Muscle of leg (tissue), 16 donors: ENCODE measurements at places on chromosomes 3 and 15. TPM values are rescaled to one million over a fixed set of nuclear protein-coding genes. Genes with fewer than 3 reads are reported as not detected.
A peak's percentile ranks its signal among the peaks of the same experiment; 100 is the strongest.

DNA sequence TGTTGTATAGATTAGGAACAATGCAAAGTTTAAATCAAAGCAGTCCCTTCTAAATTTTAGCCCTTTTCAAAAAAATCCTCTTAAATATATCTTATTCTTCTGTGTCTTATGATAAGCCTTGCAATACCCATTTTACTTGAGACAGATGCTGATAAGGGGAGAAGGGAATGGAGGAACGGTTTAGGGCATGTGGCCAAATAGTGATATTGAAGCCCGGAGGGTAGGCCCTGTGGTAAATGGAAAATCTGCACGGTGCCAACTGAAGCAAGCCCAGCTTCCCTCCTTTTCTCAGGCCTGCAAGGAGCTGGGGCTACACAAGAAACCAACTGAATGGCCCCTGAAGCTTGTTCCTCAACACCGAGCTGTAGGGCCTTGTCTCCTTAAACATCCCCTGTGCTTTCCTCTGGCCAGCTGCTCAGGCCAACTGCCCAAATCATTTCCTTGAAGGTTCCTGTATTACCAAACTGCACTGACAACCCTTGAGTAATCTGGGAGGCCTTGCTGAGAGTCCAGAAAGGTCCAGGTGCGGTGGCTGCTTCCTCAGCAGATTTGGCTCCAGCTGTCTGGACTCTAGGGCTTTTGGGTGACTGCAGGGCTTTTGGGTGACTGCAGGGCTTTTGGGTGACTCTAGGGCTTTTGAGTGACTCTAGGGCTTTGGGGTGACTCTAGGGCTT, 67.2 kb downstream of the NCEH1 start:
- no peak for DNase-seq

The SLC9A9 gene
- 10.2 TPM for polyA plus RNA-seq

DNA sequence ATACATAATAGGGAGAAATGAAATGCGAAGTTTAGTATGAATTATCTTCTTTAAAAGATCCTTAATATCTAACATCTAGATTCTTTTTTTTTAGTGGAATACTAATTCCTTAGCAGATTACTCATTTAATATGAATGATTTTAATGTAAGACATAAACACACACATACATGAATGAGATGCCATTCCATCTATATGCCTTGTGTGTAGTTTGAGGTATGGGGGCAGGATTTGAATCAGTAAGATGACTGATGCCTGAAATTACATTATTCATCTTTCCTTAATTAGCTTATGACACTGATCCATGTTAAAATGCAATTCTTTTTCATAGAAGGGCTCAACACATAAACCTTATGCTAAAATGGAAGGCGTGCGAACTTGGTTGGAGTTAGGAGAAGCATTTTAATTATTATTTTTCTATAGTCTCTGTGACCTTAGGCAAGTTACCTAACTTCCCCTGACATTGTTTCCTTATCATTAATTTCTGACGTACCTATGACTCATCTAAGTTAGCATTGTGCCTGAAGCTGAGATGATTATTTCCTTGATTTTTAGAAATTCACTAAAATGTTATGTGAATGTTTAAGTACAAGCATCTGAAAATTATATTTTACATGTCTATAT, 10.8 kb upstream of the BNIP2 start:
- no peak for DNase-seq

The PCOLCE2 gene
- polyA plus RNA-seq = 2.2 TPM

The SLC2A2 gene
- polyA plus RNA-seq = 0.04 TPM

The TMEM158 gene
- polyA plus RNA-seq = 2.7 TPM

DNA sequence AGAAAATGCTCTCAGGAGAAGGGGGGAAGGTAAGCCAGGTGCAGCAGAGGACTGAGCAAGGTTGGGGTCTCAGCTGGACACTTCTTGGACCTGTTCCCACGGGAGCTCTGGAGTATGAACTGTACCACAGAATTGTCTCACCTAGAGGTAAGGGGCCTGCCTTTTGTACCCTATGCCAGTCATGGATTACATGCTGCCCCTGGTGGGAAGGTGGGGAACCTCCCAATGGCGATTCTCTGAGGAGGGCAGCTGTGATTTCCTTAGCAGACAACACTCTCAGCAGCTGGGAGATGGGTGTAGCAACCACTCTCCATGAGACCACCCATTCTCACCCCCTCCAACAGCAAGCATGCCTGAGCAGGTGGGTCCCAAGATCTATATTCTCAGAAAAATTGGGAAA, 329.4 kb upstream of the CTNNB1 start:
- DNase-seq = no peak

The RPL22L1 gene
- 57.5 TPM for polyA plus RNA-seq

GRCh38 chr3:121677141-121677540, 16.4 kb upstream of the HCLS1 start:
- DNase-seq = no peak

DNA sequence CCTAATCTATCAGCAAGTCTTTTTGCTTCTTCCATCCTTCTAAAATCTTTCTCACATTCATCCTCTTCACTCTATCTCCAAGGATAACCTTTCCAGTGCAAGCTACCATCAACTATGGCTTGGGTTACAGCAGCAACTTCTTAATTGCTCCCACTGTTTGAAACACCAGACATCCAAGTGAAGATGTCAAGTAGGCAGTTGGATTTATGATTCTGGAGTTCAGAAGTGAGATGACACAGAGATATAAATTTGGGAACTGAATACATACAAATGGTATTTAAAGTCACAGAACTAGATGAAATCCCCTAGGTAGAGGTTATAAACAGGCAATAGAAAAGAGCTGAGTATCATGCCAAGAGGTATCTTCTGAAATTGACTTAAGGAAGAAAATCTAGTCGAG, 3.7 kb downstream of the UBR1 start:
- DNase-seq = peak; percentile 10

The ACTC1 gene
- 7,295 TPM for polyA plus RNA-seq

The THRB gene
- 2.8 TPM for polyA plus RNA-seq

The ISG20 gene
- 0.67 TPM for polyA plus RNA-seq

The SOX14 gene
- not detected for polyA plus RNA-seq

The WDR82 gene
- polyA plus RNA-seq = 87.9 TPM

DNA sequence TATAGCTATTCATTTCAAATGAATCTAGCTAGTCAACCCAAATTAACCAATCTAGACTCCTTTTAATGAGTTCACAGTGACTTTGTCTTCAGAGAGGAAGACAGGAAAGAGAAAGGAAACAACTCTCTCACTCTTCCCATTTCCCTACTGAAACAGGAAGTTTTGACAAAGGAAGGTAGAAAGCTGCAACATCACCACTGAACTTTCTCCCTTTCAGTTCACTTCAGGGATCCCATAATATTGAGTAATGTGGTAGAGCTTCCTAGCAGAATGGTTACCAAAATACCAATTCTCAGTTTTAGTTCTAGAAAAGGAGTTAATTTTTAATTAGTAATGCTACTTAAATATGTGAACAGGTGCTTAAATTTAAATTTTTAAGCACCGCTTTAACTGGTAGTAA, 7.5 kb downstream of the VPS13C start:
- DNase-seq = no peak

- DNase-seq = no peak
Measured at GRCh38 chr3:134857776-134858362, 62.8 kb downstream of the EPHB1 start.

The LSMEM2 gene
- polyA plus RNA-seq = 28.9 TPM

GRCh38 chr3:147132168-147132567, 274.2 kb downstream of the ZIC4 start:
- DNase-seq = no peak

DNA sequence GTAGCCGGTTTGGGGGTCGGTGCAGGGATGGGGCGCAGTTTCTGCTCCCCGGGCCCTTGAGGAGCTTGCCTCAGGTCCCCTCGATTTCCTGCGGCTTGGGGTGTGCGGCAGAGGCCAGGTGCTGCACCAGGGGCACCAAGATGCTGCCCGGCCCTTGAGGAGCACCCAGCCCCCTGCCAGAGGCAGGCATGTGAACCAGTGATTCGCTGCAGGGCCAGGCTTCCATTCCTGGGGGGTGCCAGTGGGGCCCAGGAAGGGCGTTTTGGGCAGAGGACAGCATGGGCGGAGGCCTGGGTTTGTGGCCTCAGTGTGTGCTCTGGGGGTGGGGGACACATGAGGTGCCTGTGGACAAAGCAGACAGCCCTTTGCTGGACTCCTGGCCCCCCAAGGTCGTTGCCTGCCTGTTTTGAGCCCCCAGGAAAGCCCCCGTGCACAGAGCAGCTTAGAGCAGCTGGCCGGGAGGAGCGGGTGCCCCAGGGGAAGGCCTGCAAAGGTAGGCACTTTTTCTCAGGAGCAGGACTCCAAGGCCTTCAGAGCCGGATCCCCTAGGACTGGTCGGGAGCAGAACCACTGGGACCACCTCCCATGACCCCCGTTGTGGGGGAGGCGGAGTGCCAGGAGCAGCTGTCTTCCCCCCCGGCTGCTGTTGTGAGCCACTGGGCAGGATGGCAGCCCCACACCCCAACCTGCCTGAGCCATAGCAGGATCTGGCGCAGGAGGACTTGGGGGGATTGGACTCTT, 1.6 kb downstream of the PLXNA1 start:
- no peak for DNase-seq

DNA sequence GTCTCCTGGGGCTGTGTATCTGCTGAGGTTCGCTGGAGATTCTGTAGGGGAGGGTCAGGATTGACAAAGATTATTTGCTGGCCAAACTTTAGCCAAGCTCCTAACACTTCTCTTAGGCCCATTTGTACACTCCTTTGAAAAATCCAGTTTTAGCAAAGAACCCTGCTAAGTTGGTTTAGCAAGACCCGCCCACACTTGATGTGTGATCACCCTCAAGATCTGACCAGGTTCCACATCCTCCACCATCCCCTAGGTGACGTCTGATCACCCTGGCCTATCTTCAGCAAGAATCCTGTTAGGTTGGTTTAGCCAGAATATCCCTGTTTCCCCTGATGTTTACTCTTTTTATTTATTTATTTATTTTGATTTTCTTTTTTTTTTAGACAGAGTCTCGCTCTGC, 14.8 kb upstream of the SLC35G2 start:
- no peak for DNase-seq

DNA sequence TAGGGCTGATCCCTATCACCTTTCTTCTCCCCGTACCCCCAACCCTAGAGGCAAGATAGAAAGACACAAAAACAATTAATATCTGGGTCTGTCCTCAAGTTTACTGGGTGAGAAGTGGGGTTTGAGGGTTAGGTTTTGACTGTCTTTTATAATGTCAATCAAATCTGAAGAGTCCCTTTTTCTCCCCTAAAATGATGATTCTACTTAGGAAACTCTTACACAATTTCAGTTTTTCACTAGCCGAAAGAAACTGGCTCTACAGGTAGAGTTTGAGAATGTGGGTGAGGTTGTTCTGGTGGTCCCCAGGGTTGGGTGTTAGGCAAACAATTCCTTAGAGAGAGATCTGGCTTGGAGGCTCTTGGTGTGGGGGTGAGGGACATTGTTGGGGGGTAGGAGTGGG, 189.9 kb downstream of the TCF12 start:
- no peak for DNase-seq

DNA sequence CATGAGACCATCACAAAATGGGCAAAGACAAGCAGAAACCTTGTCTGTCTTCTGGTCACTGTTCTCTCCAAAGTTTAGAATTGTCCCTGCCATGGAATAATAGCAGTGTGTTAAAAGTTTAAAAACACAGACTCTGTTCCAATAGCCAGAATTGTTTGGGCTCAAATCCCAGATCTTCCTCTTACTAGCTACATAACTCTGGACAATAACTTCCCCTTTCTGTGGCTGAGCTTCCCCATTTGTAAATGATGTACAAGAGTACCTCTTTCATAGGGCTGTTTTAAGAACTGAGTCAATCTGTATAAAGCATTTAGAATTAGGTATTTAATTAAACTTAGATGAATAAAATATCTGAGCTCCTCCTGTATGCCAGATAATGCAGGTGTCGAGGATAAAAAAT, 623.0 kb downstream of the NTRK3 start:
- peak; percentile 90 for DNase-seq

DNA sequence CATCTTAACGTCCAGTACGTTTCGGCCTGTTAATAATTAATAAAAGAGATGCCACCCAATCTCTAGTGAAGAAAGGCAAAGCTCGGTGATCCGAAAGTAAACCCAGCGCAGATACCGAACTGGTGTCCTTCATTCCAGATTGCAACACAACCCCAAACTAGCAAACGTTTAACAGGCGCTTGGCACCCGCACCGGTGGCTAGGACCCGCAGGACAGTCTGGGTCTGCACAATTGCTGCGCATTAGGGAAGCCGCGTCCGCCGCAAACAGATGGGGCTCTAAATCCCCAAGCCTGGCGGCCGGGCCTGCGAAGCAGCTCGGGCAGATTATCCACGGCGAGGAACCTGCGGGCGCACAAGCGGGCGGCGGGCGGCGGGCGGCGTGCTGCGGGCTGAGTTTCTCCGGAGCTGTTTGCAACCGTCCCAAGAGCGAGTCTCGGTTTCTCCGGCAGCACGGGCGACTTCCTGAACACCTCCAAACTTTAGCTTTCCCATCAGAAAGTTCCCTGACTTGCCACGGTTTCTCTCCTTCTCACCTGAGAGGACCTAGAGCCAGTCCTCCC, 112.1 kb upstream of the ICE2 start:
- peak; percentile 58 for DNase-seq

The POLR2H gene
- polyA plus RNA-seq = 43.2 TPM

GRCh38 chr3:30162579-30162978, 443.8 kb upstream of the TGFBR2 start:
- DNase-seq = peak; percentile 71

The EFCC1 gene
- polyA plus RNA-seq = 0.79 TPM

DNA sequence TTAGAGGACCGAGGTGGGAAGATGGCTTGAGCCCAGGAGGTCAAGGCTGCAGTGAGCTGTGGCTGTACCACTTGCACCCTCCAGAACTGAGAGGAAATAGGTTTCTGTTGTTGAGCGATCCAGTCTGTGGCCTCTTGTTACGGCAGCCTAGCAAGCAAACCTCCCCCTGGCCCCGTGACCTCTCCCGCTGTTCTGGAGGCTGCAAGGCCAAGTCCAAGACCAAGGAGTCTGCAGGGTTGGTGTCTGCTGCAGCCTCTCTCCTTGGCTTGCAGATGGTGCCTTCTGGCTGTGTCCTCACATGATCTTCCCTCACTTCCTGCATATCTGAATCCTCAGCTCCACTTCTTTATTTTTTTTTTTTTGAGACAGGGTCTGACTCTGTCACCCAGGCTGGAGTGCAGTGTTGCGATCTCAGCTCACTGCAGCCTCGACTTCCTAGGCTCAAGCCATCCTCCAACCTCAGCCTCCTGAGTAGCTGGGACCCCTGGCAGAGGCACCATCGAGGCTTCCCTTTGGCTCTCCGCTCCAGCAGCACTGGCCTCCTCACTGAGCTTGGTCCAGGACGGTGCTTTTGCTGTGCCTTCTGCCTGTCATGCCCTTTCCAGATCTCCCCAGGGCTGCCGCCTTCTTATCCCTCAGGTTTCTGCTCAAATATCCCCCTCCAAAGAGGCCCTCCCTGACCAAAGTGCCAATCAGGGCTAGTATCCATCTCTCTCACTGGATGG, 18.0 kb upstream of the PLXND1 start:
- DNase-seq = peak; percentile 64

GRCh38 chr3:31234145-31234544, 298.6 kb upstream of the STT3B start:
- no peak for DNase-seq

DNA sequence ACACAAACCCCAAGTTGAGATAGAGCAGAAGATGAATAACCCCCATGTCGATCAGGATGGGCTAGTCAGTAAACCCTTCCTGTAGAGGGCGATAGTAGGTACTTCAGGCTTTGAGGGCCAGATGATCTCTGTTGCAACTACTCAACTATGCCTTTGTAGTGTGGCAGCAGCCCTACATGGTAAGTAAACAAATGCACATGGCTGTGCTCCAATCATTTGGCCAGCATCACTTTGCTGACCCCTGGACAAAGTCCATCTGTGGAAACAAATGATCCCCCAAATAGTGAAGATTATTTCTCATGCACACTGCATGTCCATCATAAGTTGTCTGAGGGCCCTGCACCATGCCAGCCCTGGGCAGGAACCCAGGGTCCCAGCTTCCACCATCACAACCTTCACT, 402.2 kb upstream of the PROK2 start:
- no peak for DNase-seq

- DNase-seq = no peak
Measured at GRCh38 chr3:184525337-184526087, 36.1 kb upstream of the EPHB3 start.
